Activated T-cell treated with anti-CD3 and anti-CD28 coated beads, Interleukin-2, amount 50 U/mL, for 24 hours (primary cell): ENCODE measurements at places on chromosomes 13 and 19.

GRCh38 chr19:35228177-35228930, at the start of gene FAM187B:
Gene FAM187B (minus strand): TSS chr19:35228739. CDS start chr19:35228680, 59 bp downstream.
- DNase-seq, result peak; percentile 14

GRCh38 chr13:80083853-80084676, 256.9 kb downstream of the SPRY2 start:
- no peak for DNase-seq

GRCh38 chr13:74573654-74574053, 439.4 kb upstream of the KLF12 start:
- peak; percentile 32 for DNase-seq

DNA sequence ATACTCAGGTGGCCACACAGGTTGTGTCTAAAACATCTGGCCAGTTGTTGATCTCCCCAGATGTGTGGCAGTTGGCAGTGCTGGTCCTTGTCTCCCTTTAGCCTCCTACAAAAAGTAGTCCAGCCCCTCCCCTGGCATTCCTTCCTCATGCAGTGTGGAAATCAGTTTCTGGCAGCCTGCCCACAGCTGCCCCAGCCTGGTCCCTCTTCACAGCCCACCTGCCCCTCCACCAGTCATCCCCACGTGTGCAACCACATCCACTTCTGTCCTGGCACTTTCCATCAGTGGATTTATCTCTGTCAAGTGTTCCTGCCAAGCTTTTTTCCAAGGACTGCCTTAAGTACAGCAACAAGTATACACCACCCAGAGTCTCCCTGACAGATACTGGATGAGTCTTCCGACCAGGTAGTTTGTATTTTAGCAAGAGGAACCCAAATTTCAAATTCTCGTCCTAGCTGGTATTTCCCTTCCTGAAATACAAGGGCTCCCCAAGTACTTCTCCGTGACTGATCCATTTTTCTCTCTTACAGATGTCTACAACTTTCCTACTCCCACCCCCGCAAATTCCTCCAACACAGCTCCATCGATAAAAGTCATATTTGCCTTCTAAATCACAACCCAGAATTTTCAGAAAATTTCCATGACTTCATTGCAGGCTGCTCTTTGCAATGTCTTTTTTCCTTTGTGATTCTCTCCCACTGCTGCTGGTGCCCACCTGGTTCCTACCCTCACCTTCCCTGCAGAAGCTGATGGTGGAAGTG, 313.5 kb downstream of the FOXO1 start:
- DNase-seq, result no peak

DNA sequence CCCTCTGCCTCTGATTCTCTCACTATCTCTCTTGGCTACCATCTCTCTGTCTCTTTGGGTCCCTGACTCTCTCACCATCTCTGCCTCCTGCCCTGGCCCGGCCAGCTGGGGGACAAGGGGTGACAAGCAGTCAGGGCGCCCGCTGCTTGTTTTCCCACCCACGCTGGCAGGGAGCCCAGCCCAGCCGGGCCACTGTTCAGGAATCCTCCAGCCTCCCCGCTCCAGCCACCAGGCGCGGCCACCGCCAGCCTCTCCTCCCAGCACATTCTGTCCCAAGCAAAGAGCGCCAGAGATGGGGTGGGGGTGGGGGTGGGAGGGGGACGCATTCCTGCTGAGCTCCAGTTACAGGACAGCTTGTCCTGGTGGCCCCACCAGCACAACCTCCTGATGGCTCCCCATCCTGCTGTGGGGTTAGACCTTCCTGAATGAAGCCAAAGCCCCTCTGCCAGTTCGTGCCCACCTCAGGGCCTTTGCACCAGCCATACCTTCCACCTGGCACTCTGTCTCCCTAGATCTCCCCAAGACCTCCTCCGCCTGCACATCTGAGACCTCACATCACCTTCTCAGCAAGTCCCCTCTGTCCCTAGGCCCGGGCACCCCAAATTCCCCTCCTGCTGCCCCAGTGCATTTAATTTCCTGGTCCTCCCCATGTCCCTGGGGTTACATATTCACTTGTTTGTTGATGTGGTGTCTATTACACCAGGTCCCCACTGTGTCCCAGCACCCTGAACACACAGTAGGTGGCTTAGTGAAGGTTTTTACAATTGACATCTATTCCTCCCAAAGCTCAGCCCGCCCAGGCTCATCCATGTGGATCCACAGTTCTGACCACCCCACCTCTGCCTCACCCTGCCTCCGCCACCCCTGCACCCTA, 12.5 kb downstream of the ARRDC2 start:
- DNase-seq, result no peak

- DNase-seq, result no peak
These were observed 14.6 kb downstream of the PROSER1 start for GRCh38 chr13:39023316-39023715.

GRCh38 chr13:105165449-105166125, 1369.9 kb downstream of the EFNB2 start:
- no peak for DNase-seq

GRCh38 chr19:18495204-18495911, 26.5 kb downstream of the ELL start:
- DNase-seq, result no peak

DNA sequence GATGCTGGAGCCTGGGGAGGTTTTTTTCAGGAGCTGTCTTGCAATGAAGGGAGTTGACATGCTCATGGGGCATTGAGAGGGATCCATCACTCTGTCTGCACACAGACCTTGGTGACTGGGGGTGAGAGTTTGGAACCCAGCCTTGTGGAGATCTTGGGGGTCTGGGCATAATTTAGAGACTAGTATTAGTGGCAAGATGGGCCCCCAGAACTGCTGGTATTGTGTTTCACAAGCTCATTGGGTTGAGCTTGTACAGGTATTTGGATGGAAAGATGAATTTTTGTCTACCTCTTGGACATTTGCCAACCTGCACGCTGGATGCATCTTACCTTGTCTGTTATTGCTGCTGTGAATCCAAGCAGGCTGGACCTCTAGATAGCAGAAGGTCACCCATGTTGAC, at the start of gene OR2Z1:
Gene OR2Z1 (plus strand): TSS at position 301 of the 400 bp plus-strand sequence. CDS start 9,395 bp downstream, outside the sequence.
- no peak for DNase-seq

DNA sequence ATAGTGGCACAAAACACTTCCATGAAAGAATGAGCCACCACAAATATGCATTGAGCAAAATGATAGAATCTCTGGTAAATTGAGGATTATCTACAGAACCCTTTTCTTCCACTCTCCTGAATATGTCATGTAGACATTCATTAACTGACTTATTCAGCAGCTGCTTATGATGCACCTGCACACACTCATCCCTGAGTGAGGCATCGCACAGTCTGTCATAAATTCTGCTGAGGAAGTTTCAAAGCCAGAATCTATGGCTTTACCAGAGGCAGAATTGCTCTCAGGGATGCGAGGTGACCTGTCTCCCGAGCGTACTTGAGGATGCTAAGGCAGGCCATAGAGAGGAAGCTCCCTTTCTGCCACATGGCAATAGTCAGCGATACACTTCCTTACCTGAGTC, 1090.2 kb downstream of the UQCRFS1 start:
- no peak for DNase-seq

DNA sequence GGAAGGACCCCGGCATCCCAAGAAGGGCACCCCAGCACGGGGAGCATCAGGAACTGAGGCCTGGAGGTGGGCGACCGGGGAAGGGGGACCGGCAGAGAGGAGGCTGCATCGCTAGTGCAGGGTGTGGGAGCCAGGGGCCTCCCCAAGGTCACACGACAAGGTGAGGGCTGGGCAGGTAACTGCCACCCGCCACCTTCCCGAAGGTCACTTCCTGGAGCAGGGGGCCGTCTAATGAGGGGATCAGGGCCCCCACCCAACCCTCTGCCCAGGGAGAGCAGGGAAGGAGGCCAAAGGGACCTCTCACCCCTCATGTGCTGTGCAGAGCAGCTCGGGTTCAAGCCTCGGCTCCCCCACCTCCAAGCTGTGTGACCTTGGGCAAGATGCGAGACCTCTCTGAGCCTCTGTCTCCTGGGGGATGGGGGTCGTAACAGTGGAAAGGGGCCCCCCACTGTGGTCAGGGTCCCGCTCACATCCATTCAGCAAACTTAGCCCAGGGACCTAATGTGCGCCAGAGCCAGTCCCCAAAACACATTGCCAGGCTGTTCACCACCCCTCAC, 6.0 kb downstream of the ZBTB7A start:
- no peak for DNase-seq

- peak; percentile 48 for DNase-seq
These were observed 75.8 kb upstream of the UBAC2 start for GRCh38 chr13:99124794-99125316.

DNA sequence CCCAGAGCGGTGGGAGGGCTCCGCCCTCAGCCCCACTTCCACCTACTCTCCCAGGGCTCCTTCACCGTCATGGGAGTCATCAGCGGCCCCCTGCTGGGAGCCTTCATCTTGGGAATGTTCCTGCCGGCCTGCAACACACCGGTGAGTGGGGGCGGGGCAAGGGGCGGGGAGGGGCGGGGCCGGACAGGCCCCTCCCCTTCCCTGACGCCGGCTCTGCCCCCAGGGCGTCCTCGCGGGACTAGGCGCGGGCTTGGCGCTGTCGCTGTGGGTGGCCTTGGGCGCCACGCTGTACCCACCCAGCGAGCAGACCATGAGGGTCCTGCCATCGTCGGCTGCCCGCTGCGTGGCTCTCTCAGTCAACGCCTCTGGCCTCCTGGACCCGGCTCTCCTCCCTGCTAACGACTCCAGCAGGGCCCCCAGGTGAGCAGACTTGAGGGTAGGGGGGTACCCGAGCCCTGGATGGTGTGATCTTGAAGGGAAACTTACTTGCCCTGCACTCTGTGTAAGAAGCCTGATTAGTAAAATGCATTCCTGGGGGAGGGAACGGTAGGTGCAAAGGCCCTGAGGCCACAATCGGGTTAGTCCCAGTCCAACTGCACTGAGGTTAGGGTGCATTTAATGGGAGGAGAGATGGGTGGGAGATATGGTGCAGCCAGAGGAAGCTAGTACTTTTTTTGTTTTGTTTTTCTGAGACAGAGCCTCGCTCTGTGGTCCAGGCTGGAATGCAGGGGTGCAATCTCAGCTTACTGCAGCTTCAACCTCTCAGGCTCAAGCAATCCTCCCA, 12.1 kb downstream of the SLC5A5 start:
- DNase-seq, result no peak

- DNase-seq, result no peak
These were observed 111.4 kb downstream of the FRY start for GRCh38 chr13:32142956-32143375.

DNA sequence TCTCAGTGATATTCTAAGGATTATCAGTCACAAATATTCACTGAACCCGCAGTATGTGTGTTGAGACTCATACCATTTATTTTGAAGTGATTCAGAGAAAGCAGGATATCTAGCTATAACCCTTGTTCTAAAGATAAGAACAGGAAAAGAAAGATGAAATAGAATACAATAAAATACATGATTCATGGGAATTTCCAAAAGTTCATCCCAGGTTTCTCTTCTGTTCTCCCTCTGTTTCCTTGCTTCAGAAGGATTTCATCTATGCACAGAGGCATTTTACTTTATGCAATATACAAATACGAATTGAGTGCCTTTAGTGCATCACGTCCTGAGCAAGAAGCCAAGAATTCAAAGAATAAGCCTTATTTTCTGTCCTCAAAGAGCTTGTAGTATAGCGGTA, 274.4 kb upstream of the GPC6 start:
- DNase-seq, result no peak

GRCh38 chr19:49749771-49750170, 13.3 kb downstream of the TSKS start:
- no peak for DNase-seq
